Esophagus squamous epithelium (tissue), 5 donors: ENCODE measurements at places on chromosomes 11 and 22.

DNA sequence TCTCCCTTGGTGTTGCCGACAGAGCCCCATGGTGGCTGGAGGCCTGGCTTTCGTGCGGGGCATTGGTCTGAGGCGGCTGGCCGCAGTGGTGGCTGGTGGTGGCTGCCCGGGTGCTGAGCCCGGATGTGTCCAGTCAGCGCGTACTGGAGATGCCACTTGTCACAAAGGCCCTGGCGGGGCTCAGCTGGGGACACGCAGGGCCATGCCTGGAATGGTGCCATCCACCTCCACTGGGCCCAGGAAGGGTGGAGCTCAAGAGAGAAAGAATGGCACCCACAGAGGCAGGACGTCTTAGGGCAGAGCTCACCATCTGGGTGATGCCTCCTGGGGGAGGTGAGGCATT, 92.5 kb downstream of the CEP164 start:
- no peaks in the 10 kb centered on the region for H3K4me1 ChIP-seq
- H3K27ac ChIP-seq: no peak overlapping the region
- no peak overlapping the region for H3K4me3 ChIP-seq
- DNase-seq: no peak
- H3K27me3 ChIP-seq: no peaks in the 10 kb centered on the region

GRCh38 chr11:68212421-68213134, 518 bp downstream of the KMT5B start:
- no peaks in the 10 kb centered on the region for H3K36me3 ChIP-seq
- no peak for DNase-seq
- H3K27me3 ChIP-seq: no peaks in the 10 kb centered on the region
- H3K27ac ChIP-seq: peak overlapping the region; percentile 100
- H3K4me1 ChIP-seq: peaks cover 77% of the 10 kb centered on the region

- DNase-seq: no peak
- H3K36me3 ChIP-seq: no peaks in the 10 kb centered on the region
- H3K4me1 ChIP-seq: no peaks in the 10 kb centered on the region
- H3K27me3 ChIP-seq: no peaks in the 10 kb centered on the region
Measured at GRCh38 chr11:58318532-58318931, 40.3 kb downstream of the OR5B17 start.

DNA sequence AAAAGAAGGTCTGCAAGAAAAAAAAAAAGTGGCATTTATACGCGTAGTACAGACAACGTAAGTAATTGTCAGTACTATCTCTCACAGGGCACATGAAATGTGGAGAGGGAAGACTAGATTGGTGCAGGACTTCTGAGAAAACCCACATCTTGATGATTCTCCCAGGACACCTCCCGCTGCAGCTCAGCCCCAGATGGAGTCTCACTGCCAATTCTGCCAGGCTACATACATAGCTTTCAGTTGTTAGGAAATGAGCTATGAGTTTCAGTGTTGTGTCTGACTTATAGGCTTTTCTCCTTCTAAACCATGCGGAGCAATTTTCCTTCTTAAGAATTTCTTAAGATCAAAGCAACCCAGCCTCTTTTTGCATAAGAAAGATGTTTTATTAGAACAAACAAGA, 9.6 kb downstream of the OR5A2 start:
- no peak overlapping the region for H3K27ac ChIP-seq
- no peaks in the 10 kb centered on the region for H3K4me1 ChIP-seq
- no peaks in the 10 kb centered on the region for H3K27me3 ChIP-seq
- DNase-seq: no peak
- H3K36me3 ChIP-seq: no peaks in the 10 kb centered on the region
- no peak overlapping the region for H3K4me3 ChIP-seq

GRCh38 chr11:113397212-113397611, 9.6 kb downstream of the ANKK1 start:
- no peaks in the 10 kb centered on the region for H3K4me1 ChIP-seq
- no peak overlapping the region for H3K27ac ChIP-seq
- DNase-seq: no peak
- H3K4me3 ChIP-seq: no peak overlapping the region
- H3K36me3 ChIP-seq: no peaks in the 10 kb centered on the region

DNA sequence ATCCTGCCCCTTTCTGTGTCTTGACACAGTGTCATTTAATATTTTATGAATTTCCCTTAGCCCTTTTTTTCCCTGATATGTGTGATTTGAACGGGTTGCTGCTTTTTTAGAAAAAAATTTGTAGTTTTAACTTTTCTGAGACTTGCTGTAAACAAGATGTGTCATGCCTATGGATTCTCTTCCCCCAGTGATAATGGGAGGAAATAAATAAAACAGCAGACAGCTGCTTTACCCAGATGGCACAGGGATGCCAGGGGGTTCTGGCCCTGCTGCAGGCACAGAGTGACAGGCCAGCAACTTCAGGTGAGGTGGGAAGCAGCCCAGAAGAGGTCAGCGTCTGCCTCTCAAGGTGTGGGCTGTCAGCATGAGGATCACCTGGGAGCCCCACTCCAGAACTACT, 266.9 kb downstream of the KIRREL3 start:
- H3K27ac ChIP-seq: no peak overlapping the region
- H3K27me3 ChIP-seq: no peaks in the 10 kb centered on the region
- no peak for DNase-seq
- H3K36me3 ChIP-seq: no peaks in the 10 kb centered on the region

DNA sequence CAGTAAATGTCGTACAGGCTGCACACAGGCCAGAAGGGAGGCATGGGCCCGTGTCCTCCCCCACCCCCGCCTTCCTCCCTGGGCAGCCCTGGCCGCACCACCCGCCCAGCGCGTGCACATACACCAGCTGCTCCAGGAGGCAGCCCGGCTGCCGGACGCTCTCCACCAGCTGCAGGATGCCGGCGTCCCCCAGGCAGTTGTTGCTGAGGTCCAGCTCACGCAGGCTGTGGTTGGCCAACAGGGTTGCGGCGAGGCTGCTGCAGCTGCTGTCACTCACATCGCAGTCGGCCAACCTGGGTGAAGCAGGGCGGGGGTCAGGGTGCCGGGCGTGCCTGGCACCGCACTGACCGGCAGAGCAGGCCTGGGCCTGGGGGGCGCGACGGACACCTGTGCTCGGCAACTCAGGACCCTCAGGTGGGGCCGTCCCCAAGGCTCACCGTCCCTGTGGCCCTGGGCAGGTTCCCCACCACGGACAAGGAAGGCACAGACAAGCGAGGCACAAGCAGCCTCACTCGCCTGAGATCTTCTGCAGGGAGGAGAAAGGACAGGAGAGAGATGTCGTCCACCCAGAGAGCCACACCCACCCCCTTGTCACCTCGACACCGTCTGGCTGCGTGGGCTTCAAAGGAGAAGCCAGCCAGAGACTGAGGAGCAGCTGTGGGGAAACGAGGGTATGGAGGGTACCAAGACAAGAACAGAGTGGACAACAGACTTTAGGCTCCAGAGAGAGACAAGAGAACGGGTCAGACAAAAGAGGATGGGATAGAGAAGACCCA, 12.1 kb downstream of the RNH1 start:
- no peaks in the 10 kb centered on the region for H3K4me1 ChIP-seq
- no peak overlapping the region for H3K27ac ChIP-seq
- H3K36me3 ChIP-seq: peaks cover 64% of the 10 kb centered on the region
- no peak for DNase-seq
- no peak overlapping the region for H3K4me3 ChIP-seq
- H3K27me3 ChIP-seq: no peaks in the 10 kb centered on the region

DNA sequence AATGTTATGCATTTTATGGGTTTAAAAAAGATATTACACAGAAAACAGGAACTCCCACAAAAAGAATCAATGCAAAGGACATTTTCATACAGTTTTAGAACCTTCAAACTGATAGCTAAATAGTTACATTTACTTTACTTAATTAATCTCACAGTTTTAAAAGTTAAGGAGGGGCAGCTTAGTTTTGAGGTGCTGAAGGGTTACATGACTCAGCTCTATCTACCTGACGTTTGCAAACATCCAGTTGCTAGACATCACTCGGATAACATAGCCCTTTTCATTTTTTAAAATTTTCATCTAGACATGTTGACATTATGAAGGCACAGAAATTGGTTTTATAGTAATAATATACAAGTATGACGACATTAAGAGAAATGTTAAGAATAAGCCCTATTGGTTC, 53.7 kb upstream of the HSD17B12 start:
- H3K36me3 ChIP-seq: no peaks in the 10 kb centered on the region
- H3K4me3 ChIP-seq: no peak overlapping the region
- no peaks in the 10 kb centered on the region for H3K4me1 ChIP-seq
- H3K27ac ChIP-seq: no peak overlapping the region
- no peak for DNase-seq

- no peak overlapping the region for H3K27ac ChIP-seq
- no peak overlapping the region for H3K4me3 ChIP-seq
- H3K27me3 ChIP-seq: no peaks in the 10 kb centered on the region
- no peaks in the 10 kb centered on the region for H3K4me1 ChIP-seq
- no peaks in the 10 kb centered on the region for H3K36me3 ChIP-seq
Measured at GRCh38 chr11:114959953-114960505, 281.7 kb downstream of the NXPE2 start.

- H3K27me3 ChIP-seq: no peaks in the 10 kb centered on the region
- no peak overlapping the region for H3K4me3 ChIP-seq
- no peak overlapping the region for H3K27ac ChIP-seq
- H3K4me1 ChIP-seq: peaks cover 1% of the 10 kb centered on the region
- no peak for DNase-seq
- H3K36me3 ChIP-seq: peaks cover 5% of the 10 kb centered on the region
Measured at GRCh38 chr11:68364581-68364980, 52.2 kb downstream of the LRP5 start.

DNA sequence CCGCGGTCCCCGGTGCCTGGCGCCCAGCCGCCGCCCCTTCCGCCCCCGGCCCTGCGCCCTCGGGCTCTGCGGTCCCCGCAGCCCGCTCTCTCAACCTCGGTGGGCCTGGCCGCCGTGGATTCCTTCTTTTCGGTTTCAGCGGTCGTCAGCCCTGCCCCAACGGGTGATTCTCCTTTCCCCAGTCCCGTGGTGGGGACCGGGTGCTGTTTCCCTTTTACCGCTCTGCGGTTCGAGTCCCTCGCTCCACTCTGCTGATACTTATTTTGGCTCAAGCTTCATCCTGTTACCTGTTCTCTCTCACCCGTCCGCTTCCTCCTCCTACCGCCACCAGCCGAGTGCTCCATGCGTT, 494 bp downstream of the ZDHHC5 start:
- H3K27me3 ChIP-seq: no peaks in the 10 kb centered on the region
- peak overlapping the region; percentile 96 for H3K27ac ChIP-seq
- peak overlapping the region; percentile 72 for H3K4me3 ChIP-seq
